ENCODE measurements at places on chromosomes 12 and 14.

- DNase-seq: peak; percentile 10
Measured at GRCh38 chr12:84641940-84642545, 270.6 kb downstream of the SLC6A15 start.

DNA sequence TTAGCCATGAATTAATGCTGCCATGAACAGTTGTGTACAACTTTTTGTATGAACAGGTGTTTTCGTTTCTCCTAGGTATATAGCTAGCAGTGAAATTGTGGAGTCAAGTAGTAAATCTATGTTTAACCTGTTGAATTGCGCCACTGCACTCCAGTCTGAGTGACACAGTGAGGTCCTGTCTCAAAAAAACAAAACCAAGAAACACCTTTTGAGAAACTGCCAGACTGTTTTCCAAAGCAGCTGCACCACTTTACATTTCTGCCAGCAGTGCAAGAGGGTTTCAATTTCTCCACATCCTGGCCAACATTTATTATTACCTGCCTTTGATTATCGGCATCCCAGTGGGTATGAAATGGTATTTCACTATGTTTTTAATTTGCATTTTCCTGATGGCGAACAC is 3.3 kb upstream of the PLEKHG3 start:
- DNase-seq: no peak

- no peak for DNase-seq
Measured at GRCh38 chr14:34482463-34482862, 20.4 kb upstream of the SPTSSA start.

DNA sequence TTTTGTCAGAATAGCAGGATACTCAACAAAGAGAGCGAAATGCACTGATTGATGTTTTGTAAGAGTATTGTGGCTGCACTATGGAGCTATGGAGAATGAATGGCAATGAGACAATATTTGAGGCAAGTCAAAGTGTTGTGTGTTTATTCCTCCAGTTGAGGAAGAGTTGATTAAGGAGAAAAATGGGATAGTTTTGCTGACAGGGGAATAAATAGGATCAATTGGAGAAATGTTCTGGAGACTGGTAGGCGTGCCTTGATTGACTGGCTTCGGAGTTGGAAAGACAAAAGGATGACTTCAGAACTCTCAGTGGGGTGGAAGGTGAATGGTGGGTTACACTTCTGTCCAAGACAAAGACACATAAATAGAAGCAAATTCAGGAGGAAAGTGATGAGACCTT is 1254.9 kb upstream of the TMEM132C start:
- no peak for DNase-seq

GRCh38 chr14:49882826-49883694 is 9.8 kb upstream of the ARF6 start:
- no peak for DNase-seq

GRCh38 chr12:6335451-6336078 is 6.3 kb downstream of the TNFRSF1A start:
- DNase-seq: no peak

GRCh38 chr12:53365245-53365904 is 14.6 kb upstream of the SP1 start:
- DNase-seq: no peak

DNA sequence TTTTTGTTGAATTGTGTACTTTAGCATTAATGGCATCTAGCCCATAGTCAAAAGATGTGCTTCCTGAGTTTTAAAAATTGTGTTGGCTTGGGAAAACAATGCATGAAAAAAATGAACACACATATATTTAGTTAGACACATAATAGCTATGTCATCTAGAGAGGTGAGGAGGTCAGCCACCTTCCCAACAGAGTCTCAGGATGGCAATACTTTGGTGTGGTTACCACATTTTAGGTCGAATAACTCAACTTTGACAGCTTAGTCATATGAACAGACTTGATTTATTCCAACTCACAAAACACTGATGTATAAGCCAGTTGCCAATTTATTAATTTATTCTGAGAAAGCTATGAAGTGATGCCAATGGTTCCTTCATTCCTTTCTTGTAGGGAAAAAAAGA is 114.0 kb downstream of the ETNK1 start:
- DNase-seq: no peak

GRCh38 chr12:53052419-53053217 is 2.8 kb downstream of the TNS2 start:
- no peak for DNase-seq

GRCh38 chr14:28143316-28143715 is 623.3 kb upstream of the FOXG1 start:
- no peak for DNase-seq

GRCh38 chr14:100735271-100735670 is 8.6 kb downstream of the DLK1 start:
- no peak for DNase-seq

DNA sequence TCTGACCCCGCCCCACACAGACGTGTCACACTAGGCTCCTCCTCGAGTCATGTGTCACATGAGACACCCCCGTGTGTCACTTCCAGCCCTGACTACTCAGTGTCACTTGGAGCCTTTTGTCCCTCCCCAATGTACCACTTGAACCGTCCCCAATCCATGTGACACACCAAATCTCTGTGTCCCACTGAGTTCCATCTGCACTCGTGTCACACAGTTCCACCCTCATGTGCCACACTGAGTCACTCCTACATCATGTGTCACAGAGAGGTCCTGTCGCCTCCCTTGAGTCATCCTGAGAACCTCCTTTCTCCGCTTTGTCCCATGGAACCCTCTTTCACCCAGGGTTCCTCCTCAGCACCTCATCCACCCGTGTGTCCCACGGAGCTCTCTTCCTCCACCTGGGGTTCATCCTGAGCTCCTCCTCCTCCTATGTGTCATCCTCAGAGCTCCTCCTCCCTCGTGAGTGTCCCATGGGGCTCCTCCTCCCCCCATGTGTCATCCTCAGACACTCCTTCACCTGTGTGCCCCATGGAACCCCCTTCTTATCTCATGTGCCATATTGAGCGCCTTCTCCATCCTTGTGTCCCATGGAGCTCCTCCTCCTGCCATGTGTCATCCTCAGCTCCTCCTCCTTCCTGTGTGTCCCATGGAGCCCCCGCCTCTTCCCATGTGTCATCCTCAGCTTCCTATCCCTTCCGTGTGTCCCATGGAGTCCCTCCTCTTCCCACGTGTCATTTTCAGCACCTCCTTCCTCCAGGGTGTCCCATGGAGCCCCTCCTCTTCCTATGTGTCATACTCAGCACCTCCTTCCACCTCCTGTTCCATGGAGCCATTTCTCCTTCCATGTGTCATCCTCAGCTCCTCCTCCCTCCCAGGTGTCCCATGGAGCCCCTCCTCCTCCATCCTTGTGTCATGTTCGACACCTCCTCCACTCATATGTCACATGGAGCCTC is 32.0 kb downstream of the RTL1 start:
- DNase-seq: no peak

DNA sequence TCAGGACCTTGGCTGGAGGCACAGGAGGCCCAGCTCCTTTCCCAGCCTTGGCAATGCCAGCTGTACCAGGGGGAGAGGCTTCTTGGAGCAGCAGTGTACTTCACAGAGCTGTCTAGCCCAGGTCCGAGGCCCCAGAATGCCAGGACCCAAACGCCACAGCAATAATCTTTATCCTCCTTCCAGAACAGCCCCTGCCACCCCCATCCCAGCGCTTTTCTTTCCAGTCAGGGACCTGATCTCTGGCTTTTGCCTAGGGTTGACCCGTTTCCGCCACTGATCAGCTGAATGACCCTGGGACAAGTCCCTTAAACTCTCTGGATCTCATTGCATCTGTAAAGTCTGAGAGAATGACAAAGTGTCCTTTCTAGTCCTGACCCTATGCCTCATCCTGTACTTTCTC is 5.1 kb downstream of the LAG3 start:
- no peak for DNase-seq

DNA sequence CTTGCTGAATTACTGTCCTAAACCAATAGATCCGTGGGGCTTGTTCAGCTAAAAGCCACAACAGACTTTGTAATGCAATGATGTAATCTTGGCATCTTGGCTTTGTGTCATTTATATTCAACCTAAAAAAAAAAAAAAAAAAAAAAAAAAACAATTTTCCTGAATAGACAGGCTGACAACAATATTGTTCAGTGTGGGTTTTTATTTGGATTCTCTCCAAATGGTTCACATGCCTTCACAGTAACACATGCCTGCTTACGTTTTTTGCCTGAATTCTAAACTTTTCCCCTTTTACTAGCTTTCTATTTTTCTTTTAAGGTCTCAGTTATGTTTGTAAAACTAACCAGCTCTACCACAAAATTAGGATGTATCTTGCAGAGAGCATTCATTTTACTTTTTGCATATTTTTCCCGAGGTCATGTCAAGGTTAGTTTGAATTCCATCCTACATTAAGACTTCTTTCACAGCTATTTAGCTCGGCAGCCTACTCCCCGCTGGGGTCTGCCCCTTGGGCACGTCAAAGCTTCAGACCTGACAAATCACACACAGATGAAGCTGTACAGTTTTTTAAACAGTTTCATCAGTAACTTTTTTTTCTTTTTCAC is 213.7 kb upstream of the NPAS3 start:
- DNase-seq: no peak

DNA sequence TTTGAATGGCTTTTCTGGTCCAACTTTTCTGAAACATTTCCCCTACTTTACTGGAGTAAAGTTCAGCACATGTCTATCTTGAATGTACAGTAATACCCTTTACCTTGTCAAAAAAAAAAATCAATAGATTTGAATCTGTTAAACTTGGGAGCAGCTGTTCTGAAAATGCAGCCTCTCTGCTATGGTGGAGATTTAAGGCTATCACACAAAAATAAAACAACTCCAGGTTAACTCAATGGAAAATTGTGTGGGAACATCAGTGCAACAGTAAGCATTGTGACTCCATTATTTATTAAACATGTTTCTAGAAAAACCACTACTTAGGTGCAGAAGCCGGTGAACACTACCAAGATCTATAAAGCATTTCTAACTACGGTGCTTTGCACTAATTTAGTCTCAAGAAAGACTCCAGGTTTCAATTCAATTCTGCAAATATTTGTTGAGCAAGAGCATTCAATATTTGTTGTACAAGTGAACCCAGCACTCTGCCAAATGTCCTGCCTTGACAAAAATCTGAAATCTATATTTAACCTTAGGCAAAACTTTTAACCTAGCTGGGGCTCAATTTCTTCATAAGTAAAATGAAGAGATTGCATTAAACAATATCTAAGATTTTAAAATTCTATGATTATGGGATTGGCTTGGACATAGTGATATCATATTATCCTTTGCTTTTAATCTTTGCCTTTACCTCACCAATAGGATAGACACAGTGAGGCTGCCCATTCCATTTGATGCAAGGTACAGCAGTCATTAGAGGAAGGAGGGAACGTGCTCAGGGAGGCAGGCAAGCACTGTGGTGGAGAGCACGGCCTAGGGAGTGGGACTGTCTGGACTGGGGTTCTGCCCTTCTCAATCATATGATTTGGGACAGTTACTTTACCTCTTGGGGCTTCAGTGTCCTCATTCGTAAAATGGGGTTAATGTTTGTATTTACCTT is 155.2 kb downstream of the KITLG start:
- no peak for DNase-seq

DNA sequence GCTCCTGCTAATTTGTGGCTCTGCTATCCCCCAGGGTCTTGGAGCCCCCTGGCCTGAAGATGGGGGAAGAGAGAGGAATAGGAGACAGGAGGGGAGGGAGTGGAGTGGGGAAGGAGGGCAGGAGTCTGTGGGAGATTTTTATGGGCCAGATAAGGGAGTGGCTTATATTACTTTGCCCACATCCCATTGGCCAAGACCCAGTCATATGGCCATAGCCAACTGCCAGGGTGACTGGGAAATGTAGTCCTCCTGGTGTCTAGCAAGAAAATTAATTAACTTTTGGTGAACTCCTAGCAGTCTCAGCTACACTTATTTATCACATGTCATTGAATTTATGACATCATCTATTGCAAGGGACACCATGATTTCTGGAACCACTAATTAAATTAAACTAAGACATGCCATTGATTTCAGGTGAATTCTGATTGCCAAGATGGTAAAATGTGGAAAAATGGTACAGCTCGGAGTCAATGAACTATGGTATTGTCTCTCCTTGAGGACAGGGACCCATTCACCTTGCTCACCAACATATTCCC is 50.3 kb downstream of the ESRRB start:
- DNase-seq: no peak

GRCh38 chr14:58747181-58747580 is 109.4 kb downstream of the DACT1 start:
- DNase-seq: no peak

- no peak for DNase-seq
Measured at GRCh38 chr14:32588448-32589320, 259.6 kb downstream of the AKAP6 start.

- peak; percentile 41 for DNase-seq
Measured at GRCh38 chr12:99043319-99043914, 398.3 kb downstream of the APAF1 start.

DNA sequence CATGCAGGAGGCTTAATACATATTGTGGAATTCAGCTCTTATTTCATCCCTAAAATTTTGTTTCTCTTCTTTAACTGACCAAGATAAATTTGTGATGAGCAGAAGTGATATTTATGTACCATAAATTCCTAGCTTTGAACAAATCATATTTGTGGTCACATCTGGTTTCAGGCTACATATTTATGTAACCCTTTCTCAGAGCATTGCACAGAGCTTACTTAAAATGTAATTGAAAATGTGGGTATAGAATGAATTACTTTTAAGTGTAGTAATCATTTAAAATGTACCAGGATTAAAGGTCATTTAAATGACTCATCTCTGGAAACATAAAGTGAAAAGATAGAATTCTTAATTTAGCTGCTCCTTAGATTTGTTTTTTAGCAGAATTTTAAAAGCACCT is 129.9 kb upstream of the FRMD6 start:
- no peak for DNase-seq

GRCh38 chr14:60064491-60065072 is 27.1 kb upstream of the PCNX4 start:
- no peak for DNase-seq

DNA sequence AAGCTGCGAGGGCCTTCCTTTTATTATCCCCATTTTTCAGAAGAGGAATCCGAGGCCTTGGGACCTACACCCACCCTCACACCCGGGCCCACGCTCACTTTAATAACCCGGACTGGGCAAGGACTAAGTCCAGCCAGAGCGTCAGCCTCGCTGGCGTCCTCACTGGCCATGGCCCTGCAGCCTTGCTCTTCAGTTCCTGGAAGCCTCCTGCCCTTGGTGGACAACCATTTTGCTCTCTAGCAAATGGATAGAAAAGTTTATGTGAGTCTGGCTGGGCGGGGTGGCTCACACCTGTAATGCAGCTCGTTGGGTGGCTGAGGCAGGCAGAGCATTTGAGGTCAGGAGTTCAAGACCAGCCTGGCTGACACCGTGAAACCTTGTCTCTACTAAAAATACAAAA is 9.8 kb downstream of the RTL1 start:
- DNase-seq: no peak

DNA sequence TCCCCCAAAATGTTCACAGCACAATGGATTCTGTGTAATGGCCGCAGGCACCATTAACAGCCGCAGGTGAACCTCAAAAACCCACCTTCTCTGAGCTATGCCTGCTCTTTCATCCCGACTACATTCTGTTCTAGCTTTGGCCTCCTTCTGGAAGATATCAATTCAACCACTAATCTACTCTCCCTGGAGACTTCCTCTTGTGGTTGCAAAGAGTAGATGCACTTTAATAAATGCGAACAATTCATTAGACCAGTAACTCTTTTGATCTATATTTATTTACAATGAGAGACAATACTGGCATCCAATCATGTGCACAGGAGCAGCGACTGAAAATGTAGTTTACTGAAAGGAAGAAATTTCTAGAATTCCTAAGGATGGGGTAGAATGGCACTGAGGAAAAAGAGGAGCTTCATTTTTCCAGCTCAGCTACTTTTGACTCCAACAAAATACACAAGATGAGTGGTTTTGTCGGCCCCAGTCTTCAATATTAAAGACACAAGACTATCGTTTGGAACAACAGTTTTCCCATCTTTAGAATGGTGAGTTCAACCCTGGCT is 5.3 kb downstream of the GRIN2B start:
- no peak for DNase-seq
